PC-3 (cell line): ENCODE measurements at places on chromosomes 3 and 15.

DNA sequence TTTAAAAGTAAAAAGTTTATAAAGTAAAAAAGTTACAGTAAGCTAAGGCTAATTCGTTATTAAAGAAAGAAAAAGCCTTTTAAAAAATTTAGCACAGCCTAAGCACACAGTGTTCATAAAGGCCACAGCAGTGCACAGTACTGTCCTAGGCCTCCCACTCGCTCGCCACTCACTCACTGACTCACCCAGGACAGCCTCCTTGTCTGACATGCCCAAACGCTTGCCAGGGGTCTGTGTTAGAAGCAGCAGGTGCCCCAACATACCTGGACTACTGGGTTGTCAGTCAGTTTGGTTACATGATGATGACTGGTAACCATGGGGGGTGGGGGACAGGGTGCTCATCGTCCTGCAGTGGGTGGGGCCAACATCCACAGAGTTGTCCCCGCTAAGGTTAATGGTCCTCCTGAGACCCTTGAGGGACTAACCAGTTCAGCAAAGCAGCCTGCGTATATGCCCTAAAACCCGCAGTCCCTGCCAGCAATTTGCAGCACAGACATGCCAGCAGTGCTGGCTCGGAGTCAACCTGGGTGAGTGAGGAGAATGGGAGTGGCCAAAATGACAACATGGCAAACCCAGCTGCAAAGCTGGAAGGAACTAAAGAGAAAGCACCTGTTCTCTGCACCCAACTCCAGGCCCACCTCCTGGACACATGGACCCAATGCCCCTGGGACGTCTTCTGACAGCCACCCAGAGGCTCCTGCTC lies 49.2 kb downstream of the CYFIP1 start:
- no peak overlapping the region for H3K27ac ChIP-seq
- H3K4me3 ChIP-seq: no peak overlapping the region
- DNase-seq: peak; percentile 40
- H3K36me3 ChIP-seq: peaks cover 14% of the 10 kb centered on the region; the same call in 1 of the 2 replicates
- peaks cover 16% of the 10 kb centered on the region for H3K4me1 ChIP-seq

- no peak overlapping the region for H3K27ac ChIP-seq
- peaks cover 2% of the 10 kb centered on the region for H3K4me1 ChIP-seq
- no peak overlapping the region for H3K4me3 ChIP-seq
- no peak for DNase-seq
- peaks cover 17% of the 10 kb centered on the region for H3K36me3 ChIP-seq
Observed at GRCh38 chr3:12903000-12903800, 61.8 kb upstream of the RPL32 start.

DNA sequence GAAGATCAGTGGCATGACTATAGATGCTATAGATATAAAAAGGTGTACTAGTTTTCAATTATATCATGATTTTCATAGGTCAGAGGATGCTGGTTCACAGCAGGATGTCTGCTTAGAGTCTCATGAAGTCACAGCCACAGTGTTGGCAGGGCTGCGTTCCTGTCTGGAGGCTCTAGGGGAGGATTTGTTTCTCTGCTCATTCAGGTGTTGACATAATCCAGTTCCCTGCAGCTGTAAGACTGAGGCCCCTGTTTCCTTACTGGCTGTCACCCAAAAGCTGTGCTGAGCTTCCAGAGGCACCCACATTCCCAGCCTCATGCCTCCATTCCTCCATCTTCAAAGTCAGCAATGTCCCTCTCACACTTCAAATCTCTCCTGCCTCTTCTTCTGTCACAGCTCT lies 170.7 kb downstream of the OCA2 start:
- H3K36me3 ChIP-seq: no peaks in the 10 kb centered on the region
- no peaks in the 10 kb centered on the region for H3K27me3 ChIP-seq
- no peak overlapping the region for H3K27ac ChIP-seq
- no peak overlapping the region for H3K4me3 ChIP-seq
- no peaks in the 10 kb centered on the region for H3K4me1 ChIP-seq
- DNase-seq: no peak

DNA sequence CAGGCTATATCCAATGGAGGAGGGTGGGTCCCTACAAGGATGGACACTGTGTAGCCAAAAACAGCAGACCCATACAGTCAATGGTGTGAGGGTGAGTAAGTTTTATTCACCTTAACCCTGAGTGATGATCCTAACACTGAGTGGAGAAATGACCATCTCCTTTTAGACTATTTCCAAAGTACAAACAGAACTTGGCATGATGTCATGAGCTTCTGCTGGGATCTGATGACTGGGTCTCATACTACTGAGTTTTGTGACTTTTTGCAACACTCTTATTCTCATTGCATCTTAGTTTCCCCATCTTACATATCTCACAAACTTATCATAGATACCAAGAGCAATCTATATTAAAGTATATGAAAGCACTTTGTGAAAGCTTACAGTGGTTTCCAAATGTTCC lies 330.3 kb upstream of the CFAP20DC start:
- H3K4me1 ChIP-seq: no peaks in the 10 kb centered on the region
- H3K27ac ChIP-seq: no peak overlapping the region
- H3K4me3 ChIP-seq: no peak overlapping the region
- no peaks in the 10 kb centered on the region for H3K27me3 ChIP-seq

GRCh38 chr3:193814166-193814892 lies 221.3 kb downstream of the OPA1 start:
- no peaks in the 10 kb centered on the region for H3K36me3 ChIP-seq
- no peak overlapping the region for H3K4me3 ChIP-seq
- H3K4me1 ChIP-seq: no peaks in the 10 kb centered on the region
- no peak overlapping the region for H3K27ac ChIP-seq
- no peaks in the 10 kb centered on the region for H3K27me3 ChIP-seq

DNA sequence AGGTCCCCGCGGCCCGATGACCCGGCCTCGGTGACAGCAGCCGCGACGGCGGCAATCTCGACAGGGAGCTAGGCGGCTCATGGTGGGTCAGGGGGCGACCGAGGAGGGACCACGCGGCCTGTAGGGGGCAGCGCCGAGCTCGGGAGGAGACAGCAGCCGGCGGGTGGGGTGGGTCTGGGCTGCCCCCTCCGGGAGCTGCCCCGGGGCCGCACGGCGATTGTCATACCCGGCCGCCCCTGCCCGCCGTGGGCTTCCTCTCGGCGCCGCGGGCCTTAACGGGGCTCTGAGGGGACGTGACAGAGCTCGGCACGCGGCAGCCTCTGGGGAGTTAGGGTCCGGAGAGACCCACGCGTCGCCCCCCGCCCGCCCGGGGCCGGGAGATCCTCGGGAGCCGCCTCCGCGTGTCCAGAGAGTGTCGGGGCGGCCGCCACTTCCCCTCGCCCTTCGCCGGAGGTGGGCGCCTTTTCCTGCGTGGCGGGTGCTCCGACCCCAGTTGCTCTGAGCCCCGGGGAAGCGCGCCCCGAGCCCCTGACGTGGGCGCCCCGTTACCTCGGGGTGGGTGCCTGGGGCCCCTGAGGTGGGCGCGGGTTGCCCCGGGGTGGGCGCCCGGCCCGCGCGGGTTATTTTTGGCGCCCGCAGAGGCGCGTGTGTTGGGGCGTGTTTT lies 539 bp upstream of the PLCL2 start:
- peak; percentile 55 for DNase-seq
- no peaks in the 10 kb centered on the region for H3K36me3 ChIP-seq
- peak overlapping the region; percentile 94 for H3K4me3 ChIP-seq
- no peaks in the 10 kb centered on the region for H3K27me3 ChIP-seq

DNA sequence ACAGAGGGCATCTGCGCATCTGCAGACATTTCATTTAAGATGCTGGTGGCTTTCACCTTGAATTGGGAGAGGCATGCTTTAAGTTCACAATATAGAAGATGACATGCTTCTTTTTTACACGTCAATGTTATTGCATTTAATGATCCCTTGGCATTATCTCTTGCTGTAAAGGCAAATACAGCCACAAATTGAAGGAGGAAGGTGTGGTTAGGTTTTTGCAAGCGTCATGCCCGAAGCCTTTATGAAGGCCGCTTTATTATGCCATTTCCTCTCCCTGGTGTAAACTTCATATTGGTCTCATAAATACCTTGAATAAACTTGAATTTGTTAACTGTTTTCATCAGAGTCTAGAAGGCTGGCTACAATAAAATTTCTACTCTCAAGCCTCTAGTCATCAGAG lies 212.7 kb downstream of the PDZRN3 start:
- H3K4me3 ChIP-seq: no peak overlapping the region
- 0 out of 2 replicates have a peak, but pooled peaks cover 9% of the 10 kb centered on the region for H3K27me3 ChIP-seq
- no peak overlapping the region for H3K27ac ChIP-seq
- no peaks in the 10 kb centered on the region for H3K36me3 ChIP-seq
- no peak for DNase-seq

DNA sequence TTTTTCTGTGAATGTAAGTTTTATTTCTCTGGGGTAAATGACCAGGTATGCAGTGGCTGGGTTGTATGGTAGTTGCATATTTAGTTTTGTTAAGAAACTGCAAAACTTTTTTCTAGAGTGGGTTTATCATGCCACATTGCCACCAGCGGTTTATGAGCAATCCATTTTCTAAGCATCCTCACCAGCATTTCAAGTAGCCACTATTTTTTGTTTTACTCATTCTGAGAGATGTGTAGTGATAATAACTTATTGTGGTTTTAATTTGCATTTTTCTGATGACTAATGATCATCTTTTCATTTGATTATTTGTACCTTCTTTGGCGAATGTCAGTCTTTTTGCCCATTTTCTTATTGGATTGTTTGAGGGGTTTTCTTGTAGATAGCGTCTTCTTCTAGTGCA lies 56.2 kb downstream of the SPRED1 start:
- H3K27ac ChIP-seq: no peak overlapping the region
- no peak overlapping the region for H3K4me3 ChIP-seq
- H3K36me3 ChIP-seq: 0 out of 2 replicates have a peak, but pooled peaks cover 6% of the 10 kb centered on the region
- no peaks in the 10 kb centered on the region for H3K4me1 ChIP-seq
- no peak for DNase-seq

- no peaks in the 10 kb centered on the region for H3K27me3 ChIP-seq
- no peaks in the 10 kb centered on the region for H3K36me3 ChIP-seq
- DNase-seq: peak; percentile 81
- H3K4me3 ChIP-seq: peak overlapping the region; percentile 57
Observed at GRCh38 chr15:68256675-68257450, 20.7 kb upstream of the FEM1B start.

GRCh38 chr15:69511015-69511414 lies 58.4 kb downstream of the RPLP1 start:
- no peak overlapping the region for H3K27ac ChIP-seq
- H3K36me3 ChIP-seq: no peaks in the 10 kb centered on the region
- H3K4me3 ChIP-seq: no peak overlapping the region
- peak; percentile 32 for DNase-seq
- no peaks in the 10 kb centered on the region for H3K27me3 ChIP-seq
- H3K4me1 ChIP-seq: peaks cover 5% of the 10 kb centered on the region; the same call in 1 of the 2 replicates

DNA sequence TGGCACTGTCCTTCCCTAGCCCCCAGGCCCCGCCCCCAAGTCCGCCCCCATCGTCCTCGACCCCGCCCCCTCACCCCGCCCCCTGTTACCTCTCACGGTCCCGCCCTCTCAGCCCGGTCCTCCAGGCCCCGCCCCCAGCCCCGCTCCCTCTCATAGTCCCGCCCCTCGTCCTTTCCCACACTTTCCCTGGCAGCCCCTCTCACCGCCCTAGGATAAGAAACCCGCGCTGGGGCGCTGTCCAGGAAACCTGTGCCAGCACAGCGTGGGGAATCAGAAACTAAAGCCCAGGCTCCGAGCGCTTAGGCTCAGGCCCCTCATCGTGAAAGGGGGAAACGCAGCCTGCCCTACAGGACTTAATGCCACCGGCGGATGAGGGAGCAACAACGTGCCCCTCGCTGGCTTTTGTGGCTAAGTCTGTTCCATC lies 20.9 kb downstream of the TRPM1 start:
- no peaks in the 10 kb centered on the region for H3K36me3 ChIP-seq
- H3K27me3 ChIP-seq: no peaks in the 10 kb centered on the region
- H3K4me1 ChIP-seq: peaks cover 29% of the 10 kb centered on the region
- no peak for DNase-seq
- no peak overlapping the region for H3K4me3 ChIP-seq
- peak overlapping the region; percentile 62; the same call in 1 of the 2 replicates for H3K27ac ChIP-seq

GRCh38 chr3:34364335-34364734 lies 565.9 kb downstream of the PDCD6IP start:
- DNase-seq: peak; percentile 28
- H3K36me3 ChIP-seq: no peaks in the 10 kb centered on the region
- no peaks in the 10 kb centered on the region for H3K27me3 ChIP-seq

- no peak overlapping the region for H3K27ac ChIP-seq
- H3K4me3 ChIP-seq: no peak overlapping the region
- H3K27me3 ChIP-seq: peaks cover 20% of the 10 kb centered on the region; the same call in 1 of the 2 replicates
- 0 out of 2 replicates have a peak, but pooled peaks cover 14% of the 10 kb centered on the region for H3K4me1 ChIP-seq
- H3K36me3 ChIP-seq: no peaks in the 10 kb centered on the region
Observed at GRCh38 chr15:59701880-59702279, 12.8 kb upstream of the BNIP2 start.

GRCh38 chr15:48411971-48412591 lies 80.9 kb downstream of the DUT start:
- no peak overlapping the region for H3K27ac ChIP-seq
- no peaks in the 10 kb centered on the region for H3K27me3 ChIP-seq
- H3K36me3 ChIP-seq: no peaks in the 10 kb centered on the region
- H3K4me1 ChIP-seq: peaks cover 26% of the 10 kb centered on the region
- no peak for DNase-seq

DNA sequence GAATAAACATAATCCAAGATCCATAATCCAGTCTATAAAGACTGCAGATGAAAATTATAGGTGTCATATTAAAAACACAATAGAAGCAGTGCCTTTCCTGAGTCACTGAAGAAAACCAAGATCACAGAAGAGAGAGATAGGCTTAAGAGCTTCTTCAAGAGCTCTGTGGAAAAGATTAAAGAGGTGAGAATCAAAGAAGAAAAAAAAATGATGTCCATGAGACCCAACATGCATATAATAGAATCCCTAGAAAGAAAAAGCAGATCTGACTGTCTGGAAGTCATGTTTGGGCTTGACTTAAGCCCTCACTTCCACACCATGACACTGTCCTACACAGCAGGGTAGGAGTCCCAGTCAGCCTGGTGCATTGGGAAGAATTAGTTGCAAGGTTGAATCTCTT lies 205.6 kb upstream of the PROK2 start:
- no peak overlapping the region for H3K27ac ChIP-seq
- H3K4me3 ChIP-seq: no peak overlapping the region
- no peaks in the 10 kb centered on the region for H3K4me1 ChIP-seq
- no peak for DNase-seq
- H3K27me3 ChIP-seq: no peaks in the 10 kb centered on the region

DNA sequence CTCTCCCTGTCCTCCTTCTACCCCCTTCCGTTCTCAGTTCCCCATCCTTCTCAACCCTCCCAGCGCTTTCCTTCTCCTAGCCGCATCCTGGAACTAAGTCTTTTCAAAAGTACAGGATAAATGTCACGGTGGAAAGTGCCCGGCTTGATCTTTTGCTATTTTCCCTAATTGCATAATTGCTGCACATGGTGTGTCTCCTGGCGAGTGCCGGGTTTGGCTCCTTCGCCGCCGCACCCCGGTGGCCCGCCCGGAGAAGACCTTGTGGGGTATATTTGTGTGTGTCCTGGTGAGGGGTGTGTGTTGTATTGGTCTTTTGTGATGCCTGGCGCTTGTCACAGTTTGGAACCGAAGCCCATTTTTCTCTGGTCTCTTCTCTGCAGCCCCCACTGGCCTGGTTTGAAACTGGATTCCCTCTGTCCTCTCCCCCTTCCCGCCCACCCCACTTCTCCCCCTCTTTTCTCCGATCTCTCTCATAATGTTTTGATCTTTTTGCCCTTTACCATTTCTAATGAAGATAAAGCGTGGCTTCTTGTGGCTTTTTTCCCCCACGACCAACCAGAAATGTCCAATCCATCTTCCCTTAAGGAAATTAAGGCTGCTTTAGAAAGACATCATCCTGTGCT lies 692 bp downstream of the UBE2E2 start:
- peaks cover 3% of the 10 kb centered on the region for H3K36me3 ChIP-seq
- no peaks in the 10 kb centered on the region for H3K27me3 ChIP-seq
- H3K27ac ChIP-seq: no peak overlapping the region
- peaks cover 12% of the 10 kb centered on the region for H3K4me1 ChIP-seq
- peak overlapping the region; percentile 100 for H3K4me3 ChIP-seq

GRCh38 chr3:114362815-114363214 lies 69.0 kb downstream of the TIGIT start:
- DNase-seq: peak; percentile 37
- H3K27me3 ChIP-seq: peaks cover 6% of the 10 kb centered on the region
- H3K4me1 ChIP-seq: no peaks in the 10 kb centered on the region
